Mucosa of descending colon (tissue), 3 donors: ENCODE measurements at places on chromosomes 4 and X. TPM values are rescaled to one million over a fixed set of nuclear protein-coding genes. Genes with fewer than 3 reads are reported as not detected.
A peak's percentile ranks its signal among the peaks of the same experiment; 100 is the strongest.

GRCh38 chrX:35340465-35340864, 397.9 kb downstream of the FAM47B start:
- no peak for DNase-seq

DNA sequence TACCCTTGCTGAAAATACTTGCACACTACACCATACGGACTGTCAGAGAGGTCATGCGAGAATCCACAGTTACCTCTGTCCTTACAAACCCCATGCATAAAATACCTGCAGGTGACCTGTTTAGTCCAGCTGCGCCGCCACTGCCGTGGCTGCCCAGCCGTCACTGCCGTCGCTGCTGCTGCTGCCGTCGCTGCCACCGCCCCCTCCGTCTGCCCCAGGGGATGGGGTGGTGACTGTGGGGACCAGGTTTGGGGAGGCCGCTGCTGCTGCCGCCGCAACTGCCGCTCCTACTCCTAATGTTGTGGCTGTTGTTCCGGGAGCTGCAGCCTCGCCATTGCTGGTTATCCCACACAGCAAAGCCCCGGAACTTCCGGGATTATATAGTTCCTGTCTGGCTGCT, 141.8 kb upstream of the ZCCHC13 start:
- DNase-seq = no peak

- no peak for DNase-seq
These were observed 76.3 kb downstream of the SHROOM2 start for GRCh38 chrX:9862525-9862924.

DNA sequence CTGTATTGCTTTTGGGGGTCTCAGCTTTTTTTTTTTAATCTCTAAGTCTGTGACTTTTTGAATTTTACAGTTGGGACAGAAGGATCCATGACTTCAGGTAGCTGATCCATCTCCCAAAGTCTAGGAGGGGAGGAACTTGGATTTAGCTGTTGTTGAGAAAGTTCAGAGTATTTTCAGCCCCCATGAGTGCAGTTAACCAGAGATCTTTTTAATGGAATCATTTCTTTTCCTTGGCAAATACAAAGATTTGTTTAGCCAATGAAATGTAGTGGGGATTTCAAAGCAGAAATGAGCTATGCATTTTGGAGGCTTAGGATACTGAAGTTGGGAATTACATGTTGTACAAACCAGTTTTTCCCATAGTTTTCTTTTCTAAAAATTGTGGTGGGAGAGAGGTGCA, 18.1 kb downstream of the FNIP2 start:
- DNase-seq = no peak

- DNase-seq = no peak
These were observed 243.2 kb upstream of the NOCT start for GRCh38 chr4:138772366-138772765.

GRCh38 chr4:126937846-126938422, 694.8 kb upstream of the INTU start:
- DNase-seq = no peak

GRCh38 chr4:61320631-61321030, 120.5 kb downstream of the ADGRL3 start:
- no peak for DNase-seq

GRCh38 chr4:1062419-1062818, 50.9 kb downstream of the RNF212 start:
- no peak for DNase-seq

- no peak for DNase-seq
These were observed 1163.2 kb downstream of the PCDH18 start for GRCh38 chr4:136369073-136369472.

DNA sequence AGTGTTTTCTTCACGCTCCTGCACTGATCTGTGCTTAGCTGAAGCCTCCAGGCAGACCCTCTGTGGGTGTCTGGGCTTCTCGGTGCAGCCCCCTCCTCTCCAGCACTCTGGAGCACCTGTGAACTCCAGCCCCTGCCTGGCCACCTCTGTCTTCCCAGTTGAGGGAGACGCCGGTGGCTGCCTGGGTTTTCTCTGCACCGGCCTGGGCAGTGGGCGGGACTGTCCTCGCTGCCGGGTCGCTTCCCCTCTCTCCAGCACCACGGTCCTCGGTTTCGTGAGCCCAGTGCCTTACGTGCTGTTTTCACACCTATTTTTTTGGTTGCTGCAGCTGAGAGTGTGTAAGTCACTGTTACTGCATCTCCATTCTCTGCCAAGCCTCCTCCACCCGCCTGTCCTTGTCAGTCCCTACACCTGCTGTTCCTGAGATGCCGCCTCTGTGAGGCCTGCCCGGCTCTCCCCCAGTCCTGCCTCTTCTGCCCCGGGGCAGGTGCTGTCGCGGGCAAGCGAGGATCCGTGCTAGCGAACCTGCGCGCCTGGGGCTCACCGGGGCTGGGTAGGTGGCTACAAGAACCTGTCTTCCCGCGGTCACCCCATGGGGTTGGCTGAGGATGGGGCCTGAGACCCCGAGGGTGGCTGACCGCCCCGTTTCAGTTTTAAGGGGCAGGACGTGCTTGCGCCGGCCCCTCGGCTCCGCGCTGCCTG, 2.4 kb upstream of the FGFRL1 start:
- DNase-seq = peak; percentile 82

- DNase-seq = no peak
These were observed 332.7 kb downstream of the UNC5C start for GRCh38 chr4:95215991-95216605.

DNA sequence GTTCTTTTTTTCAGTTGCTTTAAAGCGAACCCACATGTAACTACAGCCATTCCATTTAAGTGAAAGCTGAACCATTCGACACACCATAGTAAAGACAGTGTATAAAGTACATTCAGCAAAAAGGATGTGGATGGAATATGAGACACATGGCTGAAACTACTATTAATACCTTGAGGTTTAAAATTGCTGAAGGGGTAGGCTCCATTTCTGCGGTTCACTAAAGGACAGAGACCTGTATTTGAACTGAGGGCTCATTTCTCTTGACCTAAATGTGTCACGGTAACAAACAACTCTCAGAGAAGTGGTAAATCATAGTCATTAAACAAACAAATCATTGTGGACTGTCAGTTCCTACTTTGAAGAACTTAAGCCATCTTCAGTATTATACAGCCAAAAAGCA, 1085.6 kb upstream of the TENM3 start:
- no peak for DNase-seq

DNA sequence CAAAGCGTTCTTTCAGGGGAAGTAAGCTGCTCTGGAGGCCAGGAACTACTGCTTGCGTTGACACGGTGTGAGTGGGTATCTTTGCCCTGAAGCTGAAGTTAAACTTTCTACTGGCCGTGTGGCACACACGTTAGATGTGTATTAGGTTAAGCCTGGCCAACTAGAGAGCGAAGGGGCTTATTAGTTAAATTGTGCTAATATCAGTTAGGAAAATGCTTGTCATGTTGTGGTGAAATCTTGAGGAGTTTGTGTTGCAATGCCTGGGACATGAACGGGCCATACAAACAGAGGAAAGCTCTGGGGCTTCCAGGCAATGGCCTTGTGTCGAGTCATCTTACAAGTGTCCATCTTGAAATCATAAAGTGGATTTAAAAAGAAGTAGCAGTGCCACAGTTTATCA, 62.6 kb downstream of the NSUN7 start:
- DNase-seq = no peak

GRCh38 chr4:15376594-15376993, 51.2 kb upstream of the C1QTNF7 start:
- DNase-seq = no peak

DNA sequence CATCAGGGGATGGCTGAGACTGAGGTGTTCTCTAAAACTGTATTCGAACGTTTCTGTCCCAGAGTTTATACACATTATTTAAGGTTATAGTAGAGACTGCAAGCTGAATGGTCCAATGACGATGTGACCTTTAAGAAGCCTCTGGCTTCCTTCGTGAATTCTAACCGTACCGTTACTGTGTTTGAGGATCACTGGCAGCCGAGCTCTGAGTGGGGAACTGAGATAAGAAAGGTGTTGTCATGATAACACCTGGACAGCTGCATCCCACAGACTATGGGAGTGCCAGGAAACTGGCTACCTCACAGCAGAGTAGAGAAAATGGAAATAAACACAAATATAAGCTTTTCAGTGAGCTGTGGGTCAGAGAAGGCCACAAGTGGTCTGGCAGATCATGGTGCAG, 59.0 kb downstream of the HMGB2 start:
- DNase-seq = no peak

- DNase-seq = no peak
These were observed 224.5 kb upstream of the PGRMC2 start for GRCh38 chr4:128512161-128512560.

GRCh38 chr4:78544678-78545077, 6.9 kb upstream of the ANXA3 start:
- no peak for DNase-seq

DNA sequence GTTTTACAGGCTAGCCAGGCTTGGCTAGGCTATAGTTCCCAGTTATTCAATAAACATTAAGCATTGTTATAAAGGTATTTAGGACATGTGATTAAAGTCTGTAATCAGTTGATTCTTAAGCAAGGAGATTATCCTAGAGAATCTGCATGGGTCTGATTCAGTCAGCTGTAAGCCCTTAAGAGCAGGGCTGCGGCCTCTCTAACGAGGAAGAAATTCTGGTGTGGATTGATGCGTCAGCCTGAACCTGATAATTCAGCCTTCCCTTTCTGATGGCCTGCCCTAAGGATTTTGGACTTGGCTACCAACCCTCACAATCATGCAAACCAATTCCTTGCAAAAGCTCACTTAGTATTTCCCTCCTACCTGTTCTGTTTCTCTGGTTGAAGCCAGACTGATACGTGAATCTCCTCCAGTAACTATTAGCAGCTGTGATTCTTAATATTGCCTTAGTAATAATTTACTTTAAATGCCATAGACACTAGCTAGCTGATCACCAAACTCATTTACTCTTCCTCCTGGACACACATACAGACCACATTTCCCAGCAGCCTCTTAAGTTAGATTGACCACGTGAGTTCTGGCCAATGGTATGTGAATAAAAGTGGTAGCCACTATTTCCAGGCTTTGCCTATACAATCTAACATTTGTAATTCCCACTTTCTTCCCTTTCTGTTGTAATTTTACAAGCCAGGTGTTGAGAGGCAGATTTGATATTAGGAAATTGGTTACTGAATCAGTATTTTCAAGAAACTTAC, 678.0 kb upstream of the INTU start:
- DNase-seq = no peak

Gene CT45A7
- total RNA-seq = not detected

Gene AR
- total RNA-seq = 4.6 TPM

Gene PHOX2B
- total RNA-seq = 0.55 TPM

Gene AFP
- total RNA-seq = not detected

Gene ATP11C
- 10.8 TPM for total RNA-seq

Gene FRG2
- not detected for total RNA-seq

Gene TAF7L
- total RNA-seq = not detected

Gene XG
- not detected for total RNA-seq

Gene FREM3
- total RNA-seq = not detected

Gene CWH43
- 18.3 TPM for total RNA-seq

Gene PGAM4
- not detected for total RNA-seq

Gene GAB3
- total RNA-seq = 1.3 TPM
